Activated B cell treated with CpG ODN at 0.5 μM for 24 hours (primary cell): ENCODE measurements at places on chromosomes 7 and 10. TPM values are rescaled to one million over a fixed set of nuclear protein-coding genes. Genes with fewer than 3 reads are reported as not detected.

GRCh38 chr7:100680576-100681271, 7.2 kb downstream of the GNB2 start:
- DNase-seq: no peak

SPACDR gene
- 2.3 and 2.7 TPM in 2 replicates for total RNA-seq

- DNase-seq: no peak
Observed at GRCh38 chr10:71125749-71126107, 86.6 kb upstream of the UNC5B start.

- DNase-seq: peak; percentile 4
Observed at GRCh38 chr10:42974693-42975002, 102.2 kb upstream of the RET start.

ERCC6 gene
- 37.4 and 46.2 TPM in 2 replicates for total RNA-seq

DNA sequence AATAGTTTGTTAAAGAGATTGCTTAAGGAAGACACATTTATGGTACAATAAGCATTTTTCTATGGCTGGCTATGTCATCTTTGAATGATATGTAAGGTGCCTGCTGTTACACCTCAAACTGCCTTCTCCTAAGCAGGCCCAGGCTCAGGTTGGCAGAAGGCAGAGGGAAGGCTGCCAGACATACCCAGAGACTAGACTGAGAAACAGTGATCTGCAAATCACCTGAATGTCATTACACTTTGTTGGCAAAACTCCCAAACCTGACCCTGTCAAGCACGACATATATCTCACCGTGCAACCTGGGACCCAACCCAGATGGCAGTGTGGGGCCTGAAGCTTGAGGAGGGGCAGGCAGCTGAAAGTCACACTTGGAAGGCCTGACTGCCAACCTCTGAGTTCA, 136.6 kb upstream of the TARP start:
- DNase-seq: no peak

GRCh38 chr10:124006526-124006925, 86.9 kb downstream of the CHST15 start:
- no peak for DNase-seq

DNA sequence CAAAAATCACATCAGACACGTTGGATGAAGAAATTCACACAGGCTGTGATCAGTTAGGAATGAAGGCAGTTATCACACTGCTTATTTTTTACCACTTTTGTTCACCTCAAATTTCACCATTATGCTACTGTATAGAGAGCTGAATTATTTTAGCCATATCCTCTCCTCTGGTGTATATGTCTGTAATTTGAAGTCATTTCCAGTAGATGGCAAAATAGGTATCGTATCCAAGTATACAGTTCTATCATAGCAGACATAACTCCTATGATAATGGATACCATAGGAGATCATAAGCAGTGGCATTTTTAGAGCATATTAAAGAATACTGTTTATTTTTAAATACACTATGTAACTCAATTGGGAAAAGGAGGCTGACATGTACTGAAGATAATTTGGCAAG, 909.7 kb downstream of the DNAJB9 start:
- no peak for DNase-seq

DNA sequence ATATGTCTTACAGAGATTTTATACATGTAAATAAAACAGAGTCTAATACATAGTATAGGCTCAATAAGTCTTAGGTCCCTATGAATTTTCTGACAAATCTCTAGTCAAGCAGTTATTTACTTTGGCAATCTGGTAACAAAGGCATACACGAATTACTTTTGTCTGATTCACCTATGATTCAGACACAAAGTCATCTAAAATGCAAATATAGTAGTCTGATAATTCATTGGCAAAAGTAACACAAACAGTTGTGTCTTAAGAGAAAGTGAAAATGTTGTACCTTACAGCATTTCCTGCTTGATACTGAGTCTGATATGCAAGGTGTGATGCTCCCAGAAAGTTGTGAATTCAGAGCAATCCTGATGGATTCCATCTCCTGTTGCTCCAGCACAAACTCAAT, 209.4 kb upstream of the PRSS1 start:
- no peak for DNase-seq

ARID5B gene
- total RNA-seq: 67.4 and 76.8 TPM in 2 replicates

TMEM229A gene
- total RNA-seq: not detected in 2 replicates

- no peak for DNase-seq
Observed at GRCh38 chr10:1320739-1321320, 264.6 kb downstream of the WDR37 start.

GIMAP2 gene
- 19.5 and 21.7 TPM in 2 replicates for total RNA-seq

- DNase-seq: no peak
Observed at GRCh38 chr10:85674851-85675250, 691.7 kb downstream of the GRID1 start.

DNA sequence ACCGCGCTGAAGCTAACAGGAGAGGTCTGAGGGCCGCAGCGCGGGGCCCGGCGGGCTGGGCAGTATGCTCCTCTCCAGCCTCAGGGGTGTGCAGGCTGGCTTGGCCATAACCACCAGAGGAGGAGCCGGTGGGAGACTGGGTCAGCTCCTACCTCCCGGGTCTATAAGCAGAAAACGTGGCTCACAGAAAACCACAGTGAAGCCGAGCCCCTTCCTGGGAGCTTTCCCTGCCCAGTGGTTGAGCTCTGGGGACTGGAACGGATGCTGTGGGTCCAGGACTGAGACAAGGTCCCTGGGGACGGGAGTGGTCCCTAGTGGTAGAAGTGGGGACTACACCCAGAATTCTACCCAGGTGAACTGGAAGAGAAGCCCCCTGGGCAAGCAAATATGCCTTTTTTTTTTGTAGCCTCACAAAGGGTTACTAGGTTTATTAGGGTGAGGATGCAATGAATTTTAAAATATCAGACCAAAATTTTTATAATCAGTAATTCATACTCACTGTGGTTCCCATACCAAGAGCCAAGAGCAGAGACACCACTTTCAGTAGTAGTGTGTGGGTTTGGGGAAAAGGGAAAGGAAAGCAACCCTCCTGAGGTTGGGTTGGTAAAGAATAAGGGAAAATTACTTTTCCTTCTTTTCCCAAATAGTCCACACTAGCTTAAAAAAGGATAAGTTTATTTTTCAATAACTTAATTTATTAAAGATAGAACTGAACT, 67.9 kb upstream of the PRKCQ start:
- DNase-seq: no peak

GRCh38 chr7:142910031-142910433, 23.5 kb downstream of the TRPV5 start:
- no peak for DNase-seq

- no peak for DNase-seq
Observed at GRCh38 chr7:112770051-112770450, 20.1 kb downstream of the TMEM168 start.

DNA sequence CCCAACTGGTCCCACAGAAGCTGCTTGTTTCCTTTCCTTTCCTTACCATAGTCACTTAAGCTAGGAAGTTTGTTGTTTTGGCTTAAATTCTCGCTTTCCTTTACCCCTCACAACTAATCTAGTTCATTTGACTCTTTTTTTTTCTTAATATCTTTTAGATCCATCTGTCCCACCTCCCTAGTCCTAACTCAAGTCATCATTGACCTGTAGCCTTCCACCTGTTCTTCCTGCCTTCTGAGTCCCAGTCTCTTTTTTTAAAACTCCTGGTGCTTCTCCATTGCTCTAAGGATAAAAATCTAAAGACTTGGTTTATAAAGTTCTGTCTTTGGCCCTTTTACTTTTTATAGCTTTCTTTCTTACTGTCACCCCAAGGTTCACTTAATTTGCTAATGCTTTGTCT, 47.6 kb downstream of the RALA start:
- DNase-seq: no peak

DNA sequence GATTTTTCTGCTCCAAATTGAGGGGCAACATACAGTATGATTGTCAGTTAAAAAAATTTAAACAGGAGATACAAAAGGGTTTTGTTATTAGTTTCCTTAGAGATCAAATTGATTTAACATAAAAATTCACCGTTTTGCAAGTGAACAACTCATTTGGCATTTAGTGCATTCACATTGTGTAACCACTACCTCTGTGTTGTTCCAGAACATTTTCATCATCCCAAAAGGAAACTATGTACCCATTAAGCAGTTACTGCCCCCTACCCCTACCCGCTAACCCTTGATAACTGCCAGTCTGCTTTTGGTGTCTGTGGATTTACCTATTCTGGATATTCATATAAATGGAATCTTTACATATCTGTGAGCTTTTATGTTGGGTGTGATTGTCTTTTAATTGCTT, 3.1 kb downstream of the ZRANB1 start:
- DNase-seq: no peak

DNA sequence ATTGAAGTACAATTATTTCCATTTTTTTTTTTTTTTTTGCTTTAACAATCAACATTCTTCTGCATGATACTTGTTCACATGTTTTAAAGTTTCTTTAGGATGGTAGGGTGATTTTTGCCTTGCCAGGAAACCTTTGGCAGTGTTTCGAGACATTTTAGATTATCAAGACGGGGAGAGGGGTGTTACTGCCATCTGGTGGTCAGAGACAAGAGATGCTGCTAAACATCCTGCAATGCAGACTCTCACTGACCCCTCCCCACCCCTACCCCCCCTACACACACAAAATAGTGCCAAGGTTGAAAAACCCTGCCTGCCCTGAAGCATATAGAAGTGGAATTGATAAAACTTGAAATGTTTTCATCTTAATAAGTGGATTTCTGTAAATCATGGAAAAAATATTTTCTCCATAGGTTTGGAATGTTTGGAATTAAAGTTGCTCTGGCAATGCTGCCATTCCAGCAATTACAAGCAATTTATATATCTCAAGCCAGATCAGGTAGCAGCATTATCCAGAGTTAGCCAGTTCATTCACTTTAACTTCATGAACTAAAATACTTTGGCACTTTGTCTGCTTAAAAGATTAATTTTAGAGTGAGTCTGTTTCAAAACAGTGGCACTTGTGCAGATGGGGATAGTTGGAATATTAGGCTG, 62.1 kb downstream of the SDHAF3 start:
- no peak for DNase-seq

DNA sequence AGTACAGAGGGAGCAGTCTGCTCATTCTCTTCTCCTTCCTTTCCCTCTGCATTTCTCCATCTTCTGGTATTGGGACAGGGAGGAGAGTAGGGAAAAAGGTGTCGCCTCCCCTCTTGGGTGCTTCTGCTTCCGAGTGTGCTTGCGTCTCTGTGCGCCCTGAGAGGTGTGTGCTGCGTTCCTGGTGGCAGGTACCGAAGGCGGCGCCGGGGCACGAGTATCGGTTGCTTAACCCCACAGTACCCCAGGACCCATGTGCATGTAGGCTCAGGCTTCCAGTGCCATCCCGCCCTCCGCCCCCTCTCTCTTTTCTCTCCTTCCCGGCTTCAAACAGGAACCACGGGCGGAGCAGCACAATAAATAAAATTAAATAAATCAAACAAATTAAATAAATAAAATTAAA, 169.3 kb upstream of the GLI3 start:
- no peak for DNase-seq

DNA sequence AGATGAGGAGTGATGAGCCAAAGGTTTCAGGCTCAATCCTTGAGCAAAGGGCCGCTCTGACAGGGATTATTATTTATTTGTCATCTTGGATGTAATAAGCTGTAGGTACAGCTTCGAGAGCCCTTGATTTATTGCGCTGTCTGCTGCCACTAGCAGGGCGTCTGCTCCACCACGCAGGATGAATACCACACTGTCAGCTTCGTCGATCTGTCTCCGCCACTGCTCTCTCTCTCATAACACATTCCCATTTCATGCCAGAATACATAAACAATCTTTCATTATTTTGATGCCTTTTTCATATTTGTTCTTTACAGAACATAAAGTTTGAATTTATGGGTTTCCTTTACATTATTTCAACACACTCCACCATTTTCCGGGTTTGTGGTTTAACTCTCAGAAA, 276.6 kb downstream of the LRMDA start:
- DNase-seq: no peak

GDF2 gene
- total RNA-seq: not detected in 2 replicates

GRCh38 chr7:82015751-82016150, 245.9 kb upstream of the HGF start:
- DNase-seq: no peak

GRCh38 chr7:113143486-113144257, 25.3 kb upstream of the SMIM30 start:
- DNase-seq: no peak

DNA sequence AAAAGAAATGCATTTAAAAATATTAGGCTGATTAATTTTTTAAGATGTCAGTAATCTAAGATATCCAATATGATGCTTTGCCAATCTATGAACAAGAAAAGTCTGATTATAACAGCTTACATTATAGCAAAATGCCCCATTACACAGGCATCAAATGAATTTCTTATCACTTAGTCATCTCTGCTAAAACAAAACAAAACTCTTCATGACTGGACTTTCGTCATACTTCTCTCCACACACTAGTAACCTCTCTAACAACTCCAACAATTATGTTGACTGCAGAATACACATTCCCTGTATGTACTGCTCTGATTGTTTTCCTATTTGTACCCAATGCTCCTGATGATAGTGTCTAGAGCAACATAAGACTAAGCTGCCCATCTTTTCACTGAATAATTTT, 3.8 kb upstream of the MKI67 start:
- DNase-seq: no peak

DNA sequence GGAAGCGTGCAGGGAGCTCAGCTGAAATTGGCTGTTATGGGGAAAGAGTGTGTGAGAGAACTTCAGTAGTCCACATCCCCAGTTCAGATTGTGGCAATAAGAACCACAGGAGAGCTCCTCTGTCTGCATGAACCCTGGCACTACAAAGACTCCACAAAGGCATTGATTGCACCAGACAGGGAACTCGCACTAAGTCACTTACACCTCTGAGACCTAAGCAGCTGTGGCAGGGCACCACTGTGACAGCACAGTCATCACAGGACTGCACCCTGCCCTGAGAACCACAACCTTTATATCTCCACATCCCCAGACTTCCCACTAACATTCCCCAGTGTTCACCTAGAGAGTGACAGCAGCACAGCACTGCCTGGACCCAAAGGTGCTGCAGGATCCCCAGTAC, 226.8 kb downstream of the XPNPEP1 start:
- no peak for DNase-seq

CTAGE6 gene
- 1.0 and 2.2 TPM in 2 replicates for total RNA-seq

- no peak for DNase-seq
Observed at GRCh38 chr10:69844698-69845097, 43.0 kb downstream of the COL13A1 start.

PKD2L1 gene
- total RNA-seq: not detected in 2 replicates

- no peak for DNase-seq
Observed at GRCh38 chr10:132101529-132101928, 35.8 kb downstream of the JAKMIP3 start.

DNA sequence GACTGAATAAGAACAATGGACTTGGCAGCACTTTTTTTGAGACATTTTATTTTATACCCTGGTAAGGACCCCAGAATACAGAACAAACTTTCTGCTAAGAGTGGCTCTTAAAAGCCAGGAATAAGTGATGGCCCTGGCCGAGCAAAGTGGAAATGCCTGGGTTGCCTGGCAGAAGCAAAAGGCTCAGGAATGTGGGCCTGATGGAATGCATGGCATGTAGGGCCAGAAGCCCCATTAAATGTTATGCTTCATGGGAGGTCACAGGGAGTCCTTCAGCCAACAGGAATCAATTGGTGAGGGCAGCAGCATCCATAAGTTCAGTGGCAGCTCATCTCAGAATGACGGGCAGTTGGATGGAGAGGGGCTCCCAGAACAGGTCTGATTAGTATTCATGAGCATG, 301.5 kb upstream of the CACNA2D1 start:
- no peak for DNase-seq
